ENCODE measurements at places on chromosomes 6 and 20.
A peak's percentile ranks its signal among the peaks of the same experiment; 100 is the strongest.

DNA sequence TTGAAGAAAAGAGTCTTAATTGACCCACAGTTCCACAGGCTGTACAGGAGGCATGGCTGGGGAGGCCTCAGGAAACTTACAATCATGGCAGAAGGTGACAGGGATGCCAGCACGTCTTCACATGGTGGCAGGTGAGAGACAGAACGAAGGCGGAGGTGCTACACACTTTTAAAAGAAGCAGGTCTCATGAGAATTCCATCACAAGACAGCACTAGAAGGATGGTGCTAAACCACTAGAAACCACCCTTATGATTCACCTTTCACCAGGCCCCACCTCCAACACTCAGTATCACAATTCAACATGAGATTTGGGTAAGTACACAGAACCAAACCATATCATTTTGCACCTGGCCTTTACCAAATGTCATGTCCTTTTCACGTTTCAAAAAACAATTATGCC lies 20.9 kb downstream of the TAGAP start:
- no peak for DNase-seq

DNA sequence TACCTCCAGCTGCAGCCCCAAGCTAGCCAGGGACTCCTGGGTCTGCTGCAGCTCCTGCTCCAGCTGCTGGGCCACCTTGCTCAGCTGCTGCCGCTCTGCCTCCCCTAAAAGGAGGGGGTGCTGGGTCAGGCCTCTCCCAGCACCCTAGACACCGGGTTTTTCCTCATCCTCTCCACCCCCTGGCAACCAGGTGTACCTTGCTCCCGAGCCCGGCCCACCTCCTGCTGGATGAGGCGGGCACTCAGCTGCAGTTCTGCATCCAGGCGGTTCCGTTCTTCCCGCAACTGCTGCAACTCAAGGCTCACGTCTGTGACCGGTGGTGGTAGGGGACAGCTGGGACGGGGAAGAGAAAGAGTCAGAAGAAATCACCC lies 6.1 kb upstream of the PSORS1C2 start:
- DNase-seq = no peak

DNA sequence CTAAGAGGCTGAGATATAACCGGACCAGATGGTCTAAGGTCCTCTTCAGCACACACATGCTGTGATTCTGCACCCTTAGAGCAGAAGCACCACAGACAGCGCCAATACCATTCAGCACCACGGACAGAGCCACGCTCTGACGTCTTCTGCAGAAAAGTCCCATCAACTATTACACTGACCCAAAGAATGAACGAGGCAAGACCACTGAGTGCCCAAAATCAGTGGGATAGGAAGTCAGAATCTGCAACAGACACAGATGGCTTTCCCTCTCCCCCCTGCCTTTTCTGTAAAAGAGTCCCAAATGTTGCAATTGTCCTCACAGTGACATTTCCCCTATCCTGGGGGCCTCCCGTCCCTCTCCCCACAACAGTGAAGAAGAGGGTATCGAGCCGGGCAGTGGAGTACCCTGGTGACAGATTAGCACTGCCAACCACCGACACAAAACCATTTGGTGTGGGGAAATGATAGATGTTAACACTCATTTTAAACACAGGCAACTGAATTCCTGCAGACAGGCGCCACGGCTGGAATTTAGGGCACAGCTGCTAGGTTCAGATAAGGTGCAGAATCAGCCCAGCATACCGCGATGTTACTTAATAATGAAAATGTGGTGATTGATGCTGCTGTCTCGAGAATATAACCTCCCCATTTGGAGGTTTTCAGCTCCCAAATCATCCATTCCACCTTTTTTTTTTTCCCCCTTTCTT lies 66.6 kb upstream of the CTNNBL1 start:
- peak; percentile 53 for DNase-seq

GRCh38 chr6:52544602-52545405 lies 32.1 kb downstream of the TRAM2 start:
- no peak for DNase-seq

DNA sequence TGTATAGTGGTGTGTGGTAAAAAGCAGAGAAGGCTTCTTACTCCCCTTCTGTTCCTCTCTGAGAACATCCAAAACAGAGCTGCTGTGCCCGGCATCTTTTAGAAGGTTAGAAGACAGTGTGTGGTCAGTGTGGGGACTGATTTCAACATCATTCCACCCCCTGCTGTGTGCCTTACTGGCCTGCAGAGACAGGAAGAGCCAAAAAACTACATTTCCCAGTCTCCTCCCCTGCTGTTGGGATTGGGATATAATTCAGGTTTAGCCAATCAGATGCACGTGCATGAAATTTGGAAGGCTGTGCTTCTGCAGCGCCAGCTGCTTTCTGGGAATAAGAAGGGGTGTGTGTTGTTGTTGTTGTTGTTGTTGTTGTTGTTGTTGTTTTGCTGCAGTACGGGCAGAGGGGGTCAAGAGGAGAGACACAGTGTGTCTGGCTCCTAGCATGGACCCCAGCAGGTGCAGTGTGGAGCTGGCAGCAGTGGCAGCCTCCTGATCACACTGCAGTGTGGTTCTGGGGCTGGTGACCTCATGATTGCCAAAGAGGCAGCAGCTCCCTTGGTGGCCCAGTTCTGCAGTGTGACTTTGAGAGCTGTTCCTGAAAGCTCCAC lies 74.7 kb downstream of the MRPL14 start:
- peak; percentile 75 for DNase-seq

GRCh38 chr20:56217829-56218228 lies 30.7 kb upstream of the MC3R start:
- no peak for DNase-seq

- DNase-seq = no peak
Measured at GRCh38 chr6:122116835-122117627, 282.4 kb upstream of the HSF2 start.

DNA sequence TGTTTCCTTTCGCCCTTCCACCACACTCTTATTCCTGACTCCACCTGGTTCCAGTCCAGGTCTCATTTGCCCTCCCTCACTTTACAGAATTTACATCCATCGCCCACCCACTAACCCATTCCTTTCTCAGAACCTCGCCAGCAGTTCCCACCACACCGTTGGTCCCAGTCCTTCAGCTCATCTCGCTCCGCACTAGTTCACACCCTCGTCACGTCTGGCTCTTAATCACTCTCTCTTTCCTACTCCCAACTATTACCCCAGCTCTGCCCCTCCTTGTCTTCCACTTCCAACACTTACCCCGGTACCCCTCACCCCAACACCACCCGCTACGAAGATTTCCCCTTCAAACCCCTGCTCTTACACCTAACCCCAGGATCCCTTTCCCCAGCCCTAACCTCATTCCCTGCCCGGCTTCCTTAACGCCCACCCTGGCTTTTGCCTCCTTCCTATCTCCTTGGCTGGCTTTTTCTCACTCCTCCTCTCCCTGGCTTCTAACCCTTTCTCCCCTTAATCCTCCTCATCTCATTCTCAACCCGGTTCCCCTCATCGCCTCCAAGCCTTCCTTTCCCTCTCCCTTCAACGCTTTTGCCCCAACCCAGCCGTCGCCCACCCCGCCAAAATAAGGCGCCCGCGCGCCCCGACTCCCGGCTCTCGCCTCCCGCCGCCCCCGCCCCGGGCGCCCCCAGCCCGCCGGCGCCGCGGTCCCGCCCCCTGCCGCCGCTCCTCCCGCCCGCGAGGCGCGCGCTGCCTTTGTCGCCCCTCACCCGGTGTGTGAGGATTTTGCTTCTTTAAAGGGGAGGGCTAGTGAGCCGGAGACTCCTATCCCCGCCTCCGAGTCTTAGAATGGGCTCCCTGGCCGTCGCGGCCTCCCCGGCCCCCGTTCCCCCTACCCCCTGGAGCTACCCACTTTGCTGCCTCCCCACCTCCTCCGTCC lies 542 bp downstream of the USP49 start:
- no peak for DNase-seq

- peak; percentile 48 for DNase-seq
Measured at GRCh38 chr6:148700741-148701311, 46.0 kb upstream of the UST start.

GRCh38 chr20:37822141-37822601 lies 80.8 kb upstream of the VSTM2L start:
- peak; percentile 79 for DNase-seq

DNA sequence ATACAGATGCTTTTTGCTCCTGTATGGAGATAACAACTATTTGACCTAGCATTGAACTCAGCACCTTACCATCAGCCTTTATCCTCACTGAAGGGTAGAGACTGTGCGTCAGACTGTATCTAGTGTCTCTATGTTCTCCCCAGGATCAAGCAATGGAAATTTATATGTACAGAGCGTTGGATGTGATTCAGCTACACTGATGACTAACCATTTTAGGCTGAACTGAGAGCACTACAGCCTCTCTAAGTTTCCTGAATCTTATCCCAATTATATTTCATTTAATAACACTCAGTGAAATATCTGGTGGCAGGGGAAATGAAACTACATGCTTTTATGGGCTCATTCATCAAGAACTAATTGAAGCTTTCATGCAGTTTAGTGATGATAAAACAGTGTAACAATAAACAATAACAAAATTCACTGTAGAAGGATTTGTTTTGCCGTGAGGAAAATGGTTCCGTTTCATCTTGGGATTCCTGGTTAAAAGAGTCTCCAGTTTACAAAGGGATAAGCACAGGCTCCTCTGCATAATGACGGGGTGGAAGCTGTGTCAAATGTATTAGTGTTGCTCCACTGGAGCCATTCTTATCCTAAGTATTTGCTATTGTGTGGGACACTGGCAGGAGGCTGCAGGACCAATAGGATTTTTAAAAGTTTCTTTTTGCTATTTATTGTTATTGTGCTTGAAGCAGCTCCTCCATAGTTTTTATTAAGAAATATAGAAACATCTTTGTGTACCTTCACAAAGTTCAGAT lies 567.6 kb upstream of the MMS22L start:
- DNase-seq = peak; percentile 71

- peak; percentile 33 for DNase-seq
Measured at GRCh38 chr6:41767112-41767833, 12.4 kb downstream of the FRS3 start.

DNA sequence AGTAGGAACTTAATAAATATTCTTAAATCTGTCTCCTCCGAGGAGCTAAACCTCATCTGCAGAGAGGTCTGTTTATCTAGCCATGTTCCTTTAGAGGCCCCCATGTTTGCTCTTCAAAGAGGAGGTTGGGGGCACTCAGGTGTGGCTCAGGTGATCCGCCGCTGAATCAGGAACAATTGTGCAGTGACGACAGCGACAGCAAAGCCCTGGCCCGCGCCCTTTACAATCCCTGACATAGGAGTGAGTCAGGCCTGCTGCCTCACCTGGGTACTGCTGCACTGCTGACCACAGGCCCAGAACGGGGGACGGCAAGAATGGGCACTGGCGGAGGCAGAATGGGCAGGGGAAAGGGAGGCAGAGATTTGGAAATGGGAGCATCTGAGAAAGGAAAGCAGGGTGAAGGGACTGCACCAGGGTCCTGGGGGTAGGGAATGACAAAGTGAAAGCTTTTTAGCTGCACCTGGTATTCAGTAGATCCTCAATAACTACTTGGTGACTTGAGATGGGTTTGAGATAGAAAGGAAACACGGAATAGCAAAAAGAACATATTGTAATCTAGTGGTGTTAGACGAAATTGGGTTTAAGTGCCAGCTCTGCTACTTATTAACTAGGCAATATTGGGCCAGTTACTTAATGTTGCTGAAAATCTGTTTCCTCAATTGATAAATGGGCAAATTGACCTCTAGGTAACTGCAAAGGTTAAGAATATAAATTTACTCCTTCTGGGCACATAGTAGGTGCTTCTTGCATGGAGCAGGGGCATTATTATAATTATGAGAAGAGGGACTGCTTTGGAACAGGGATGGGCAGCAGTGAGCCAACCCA lies 5.4 kb upstream of the IER3 start:
- no peak for DNase-seq

GRCh38 chr6:355373-356208 lies 36.0 kb upstream of the IRF4 start:
- no peak for DNase-seq

GRCh38 chr6:109944448-109944847 lies 33.7 kb upstream of the GPR6 start:
- DNase-seq = no peak

GRCh38 chr6:108799354-108799717 lies 48.9 kb upstream of the ARMC2 start:
- DNase-seq = no peak

DNA sequence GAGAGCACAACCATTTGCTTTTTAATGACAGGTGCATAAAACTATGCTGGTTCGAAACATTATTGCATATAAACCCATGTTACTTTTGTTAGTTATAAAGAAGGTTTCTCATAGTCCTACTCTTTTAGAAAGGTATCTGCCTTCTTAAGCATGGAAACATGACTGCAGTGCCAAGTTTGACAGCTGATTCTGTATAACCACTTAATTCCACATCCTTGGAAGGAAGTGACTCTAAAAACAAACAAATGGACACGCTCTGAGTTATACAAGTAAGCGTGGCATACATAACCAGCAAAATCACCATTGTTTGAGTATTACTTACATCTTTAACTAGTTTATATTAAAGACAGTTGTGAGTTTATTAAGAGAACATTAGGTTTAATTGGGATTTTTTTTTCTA lies 125.0 kb upstream of the HDGFL1 start:
- DNase-seq = peak; percentile 50

GRCh38 chr20:8220716-8221115 lies 88.7 kb downstream of the PLCB1 start:
- DNase-seq = no peak

DNA sequence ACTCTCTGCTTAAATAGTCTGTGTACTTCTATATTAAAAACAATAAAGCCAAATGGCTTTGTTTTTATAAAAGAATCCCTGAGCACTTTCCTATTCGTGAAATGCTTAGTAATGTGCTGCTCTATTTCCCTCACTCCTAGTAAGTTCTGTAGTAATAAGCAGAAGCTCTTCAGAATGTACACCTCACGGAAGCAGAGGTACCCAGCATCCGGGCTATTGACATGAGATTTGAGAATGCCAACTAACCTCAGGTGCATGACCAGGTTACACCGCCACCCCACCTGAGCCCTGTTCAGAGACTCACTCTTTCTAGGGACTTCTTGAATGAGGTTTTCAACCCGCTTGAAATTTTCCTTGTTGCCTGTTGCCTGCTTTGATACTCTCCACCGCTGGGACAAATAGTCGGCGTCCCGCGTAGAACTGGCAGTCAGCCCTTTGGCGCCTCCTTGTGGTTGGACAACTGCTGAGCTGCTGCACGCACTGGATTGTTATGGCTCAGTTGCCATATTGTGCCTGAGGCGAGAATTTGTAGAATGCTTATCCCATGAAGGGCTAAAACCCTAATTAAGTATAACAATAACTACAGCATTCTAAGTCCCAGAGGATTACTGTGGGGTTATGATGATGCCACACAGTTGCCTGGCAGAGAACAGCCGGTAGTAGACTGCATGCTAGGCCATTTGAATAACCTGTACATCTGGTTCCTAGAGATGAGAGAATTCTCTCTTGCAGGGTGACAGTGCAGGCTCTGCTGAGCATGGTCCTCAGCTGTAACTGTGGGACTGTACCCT lies 95.4 kb downstream of the KHDC1L start:
- DNase-seq = peak; percentile 73

DNA sequence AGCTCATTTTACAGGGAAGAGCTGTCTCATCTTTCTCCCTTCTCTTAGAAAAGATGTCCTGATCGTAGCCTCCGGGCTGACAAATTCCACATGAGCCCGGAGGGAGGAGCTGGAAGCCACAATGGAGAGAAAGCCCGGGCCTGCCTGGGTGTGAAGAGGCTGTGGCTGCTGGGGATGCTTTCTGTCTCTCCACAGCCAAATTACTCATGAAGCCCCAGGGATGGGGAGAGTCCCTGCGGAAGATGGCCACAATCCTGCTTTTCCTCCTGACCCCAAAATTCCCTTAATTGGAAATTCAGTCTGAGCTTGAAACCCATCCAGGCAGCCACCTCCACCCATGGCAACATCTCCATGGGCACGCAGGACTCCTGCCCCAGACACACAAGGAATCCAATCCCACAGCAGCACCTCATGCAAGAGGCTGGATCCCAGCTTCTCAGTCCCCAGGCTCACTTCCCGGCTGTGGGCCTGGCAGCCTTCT lies 32.4 kb downstream of the JPH2 start:
- no peak for DNase-seq

GRCh38 chr6:132418235-132418965 lies 17.1 kb upstream of the MOXD1 start:
- no peak for DNase-seq

Measured in astrocyte of the spinal cord (primary cell).